Hematopoietic multipotent progenitor cell treated with erythropoietin and hydrocortisone succinate and interleukin-3 and kit ligand, for 8 days (in vitro differentiated cells): ENCODE measurements at places on chromosomes 11 and 22.

- no peak for DNase-seq
Observed at GRCh38 chr22:37333724-37334460, 51.6 kb downstream of the CYTH4 start.

DNA sequence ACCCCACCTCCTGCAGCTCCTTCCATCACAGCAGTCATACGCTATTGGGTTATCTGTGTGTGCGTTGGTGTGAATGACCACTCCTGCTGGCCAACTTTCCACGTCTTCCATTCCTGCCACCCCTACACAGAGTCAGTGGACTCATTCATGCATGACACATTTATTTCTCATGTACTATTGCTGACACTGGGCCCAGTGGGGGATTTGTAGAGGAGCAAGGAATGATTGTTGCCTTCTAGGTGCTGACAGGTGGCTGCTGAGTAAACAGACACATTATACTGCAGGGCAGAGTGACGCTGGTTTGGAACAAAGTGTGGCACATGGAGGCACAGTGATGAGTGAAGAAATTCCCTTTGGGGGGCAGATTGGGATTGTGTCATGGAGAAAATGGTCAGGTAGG lies 113.9 kb downstream of the CCDC81 start:
- no peak for DNase-seq

DNA sequence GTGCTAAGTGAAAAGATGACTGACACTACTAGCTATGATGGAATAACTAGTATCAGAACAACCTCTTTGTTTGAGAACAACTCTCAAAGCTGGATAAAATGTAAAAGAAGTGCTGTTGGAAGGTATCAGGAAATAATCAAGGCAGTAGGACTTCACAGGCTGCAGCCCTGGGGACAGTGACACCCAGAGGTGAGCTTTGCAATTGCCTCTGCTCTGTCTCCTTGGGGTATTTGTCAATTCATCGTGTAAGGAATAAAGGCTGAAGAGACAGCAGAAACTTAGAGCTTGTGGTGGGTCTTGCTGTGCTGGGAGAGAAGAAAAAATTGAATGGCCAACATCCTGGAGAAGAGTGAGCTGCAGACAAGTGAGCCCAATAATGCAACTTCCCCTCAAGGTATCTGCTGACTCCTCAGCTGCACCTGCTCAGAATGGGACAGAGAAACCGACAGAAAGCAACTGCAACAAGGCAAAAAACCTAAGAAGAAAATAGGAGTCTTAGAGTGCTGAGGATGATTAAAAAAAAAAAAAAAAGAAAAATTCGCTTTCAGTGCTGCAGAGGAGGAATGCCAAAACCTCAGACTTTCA lies 141.1 kb downstream of the RCN1 start:
- peak; percentile 39 for DNase-seq

- DNase-seq = peak; percentile 32
Observed at GRCh38 chr11:65615950-65616574, 486 bp downstream of the PCNX3 start.

GRCh38 chr22:50432131-50432876 lies 42.5 kb downstream of the SBF1 start:
- DNase-seq = no peak

DNA sequence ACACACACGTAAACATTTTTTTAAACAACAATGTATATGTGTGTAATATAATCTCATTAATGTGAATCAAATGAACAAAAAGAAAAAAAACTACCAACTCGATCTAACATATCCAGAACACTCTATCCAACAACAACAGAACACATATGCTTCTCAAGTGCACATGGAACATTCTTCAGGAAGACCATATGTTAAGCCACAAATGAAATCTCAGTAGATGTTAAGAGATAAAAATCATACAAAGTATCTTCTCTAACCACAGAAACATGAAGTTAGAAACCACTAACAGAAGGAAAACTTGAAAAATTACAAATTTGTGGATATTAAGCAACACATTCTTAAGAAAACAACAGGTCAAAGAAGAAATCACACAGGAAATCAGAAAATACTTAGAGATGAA lies 25.5 kb upstream of the TMEM45B start:
- DNase-seq = no peak

GRCh38 chr11:68379206-68379605 lies 66.8 kb downstream of the LRP5 start:
- no peak for DNase-seq

- DNase-seq = peak; percentile 68
Observed at GRCh38 chr22:31586137-31586920, 75.7 kb downstream of the PISD start.

DNA sequence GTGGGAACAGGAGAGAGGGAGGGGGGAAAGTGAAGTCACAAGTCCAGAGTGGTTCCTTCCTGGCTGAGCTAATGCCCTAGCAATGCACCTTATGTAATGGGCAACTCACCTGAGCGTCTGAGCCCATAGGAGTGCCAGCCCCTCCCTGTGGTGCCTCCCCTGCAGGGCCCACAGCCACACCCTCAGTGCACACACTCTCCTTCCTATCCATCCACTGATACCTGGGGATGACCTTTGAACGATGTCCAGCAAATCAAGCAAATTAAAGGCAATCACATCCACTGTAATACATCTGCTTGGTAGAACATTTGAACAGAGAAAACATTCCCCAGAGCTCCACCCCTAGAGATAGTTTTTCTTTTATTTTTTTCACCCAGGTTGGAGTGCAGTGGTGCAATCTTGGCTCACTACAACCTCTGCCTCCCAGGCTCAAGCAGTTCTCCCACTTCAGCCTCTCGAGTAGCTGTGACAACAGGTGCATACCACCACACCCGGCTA lies 19.6 kb upstream of the MICAL2 start:
- DNase-seq = no peak

GRCh38 chr22:30574997-30575671 lies 669 bp upstream of the GAL3ST1 start:
- DNase-seq = no peak

GRCh38 chr22:19036523-19037273 lies 85.5 kb downstream of the DGCR2 start:
- no peak for DNase-seq

- no peak for DNase-seq
Observed at GRCh38 chr11:37861671-37862070, 1263.6 kb upstream of the RAG2 start.

GRCh38 chr22:22703715-22704114 lies 59.3 kb downstream of the GGTLC2 start:
- DNase-seq = no peak

DNA sequence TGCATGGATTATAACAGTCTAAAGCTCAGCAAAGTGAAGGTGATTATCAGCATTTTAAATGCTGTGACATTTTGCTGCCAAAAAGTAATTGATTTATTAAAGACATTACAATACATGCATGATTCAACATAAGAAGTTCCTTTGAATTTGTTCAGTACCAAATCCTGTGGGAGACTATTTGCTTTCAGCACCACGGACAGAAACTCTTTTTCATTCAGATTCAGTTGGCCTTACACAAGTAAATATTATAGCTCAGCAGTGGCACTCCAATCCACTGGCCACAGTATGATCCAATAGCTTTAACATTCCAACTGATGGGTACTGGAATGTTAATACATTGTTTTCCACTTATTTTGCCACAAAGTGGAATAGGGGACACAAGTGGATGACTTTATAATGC lies 806.7 kb downstream of the NTM start:
- DNase-seq = peak; percentile 37

DNA sequence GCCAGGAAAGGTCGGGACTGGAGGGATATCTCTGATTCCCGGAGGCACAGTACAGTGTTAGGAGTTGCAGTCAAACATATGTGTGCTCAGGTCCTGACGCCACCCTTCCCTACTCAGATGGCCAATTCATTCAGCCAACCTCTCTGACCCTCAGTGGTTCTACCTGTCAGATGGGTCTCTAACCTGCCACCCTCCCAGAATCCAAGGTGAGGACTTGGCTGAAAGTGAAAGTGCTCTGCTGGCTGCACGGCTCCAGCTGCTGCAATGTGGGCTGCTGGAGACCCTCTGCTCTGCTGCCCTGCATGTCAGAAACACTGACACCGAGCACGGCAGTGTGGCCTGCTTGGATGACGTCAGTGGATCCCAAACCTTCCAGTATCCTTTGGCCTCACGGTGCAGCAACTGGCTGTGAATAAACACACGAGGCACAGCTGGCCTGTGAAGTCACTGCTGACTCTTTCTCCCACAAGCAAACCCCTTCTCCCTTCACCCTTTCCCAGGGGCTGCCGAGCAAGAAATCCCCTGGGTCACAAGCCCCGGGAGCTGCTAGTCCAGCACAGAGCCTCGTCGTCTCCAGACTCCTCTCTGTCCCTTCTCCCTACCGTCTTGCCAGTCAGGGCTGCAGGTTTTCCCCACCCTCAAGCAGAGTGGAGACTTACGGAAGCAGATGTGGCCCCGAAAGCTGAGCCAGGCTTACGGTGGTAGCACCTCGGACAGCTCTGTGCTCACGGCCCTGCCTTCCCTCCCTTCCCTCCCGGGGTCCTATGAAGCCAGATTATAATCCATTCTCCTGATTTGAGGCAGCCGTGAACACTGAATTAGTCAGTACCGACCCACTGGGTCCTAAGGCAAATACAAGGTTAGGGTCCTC lies 24.3 kb downstream of the KIAA0930 start:
- DNase-seq = no peak

DNA sequence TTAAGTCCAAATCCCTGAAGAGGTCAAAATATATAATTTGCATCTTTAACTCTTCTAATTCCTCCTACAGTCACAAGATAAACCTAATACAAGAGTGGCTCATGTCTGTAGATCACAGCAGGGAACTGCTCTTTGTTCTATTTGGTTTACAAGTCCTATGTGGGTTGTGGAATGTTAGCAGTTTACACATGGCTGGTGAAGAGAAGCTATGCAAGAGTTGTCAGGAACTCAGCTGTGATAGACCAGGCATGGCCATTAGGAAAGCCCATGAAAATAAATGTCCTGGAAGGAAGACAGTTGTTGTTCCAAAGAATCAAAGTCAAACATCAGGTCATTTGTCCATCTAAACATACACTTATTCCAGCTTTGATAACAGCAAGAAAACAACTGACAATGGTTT lies 312.4 kb upstream of the PITPNB start:
- DNase-seq = no peak

GRCh38 chr22:23608583-23608982 lies 23.5 kb downstream of the DRICH1 start:
- DNase-seq = no peak

GRCh38 chr22:30605449-30606110 lies 1.4 kb upstream of the TCN2 start:
- peak; percentile 82 for DNase-seq

DNA sequence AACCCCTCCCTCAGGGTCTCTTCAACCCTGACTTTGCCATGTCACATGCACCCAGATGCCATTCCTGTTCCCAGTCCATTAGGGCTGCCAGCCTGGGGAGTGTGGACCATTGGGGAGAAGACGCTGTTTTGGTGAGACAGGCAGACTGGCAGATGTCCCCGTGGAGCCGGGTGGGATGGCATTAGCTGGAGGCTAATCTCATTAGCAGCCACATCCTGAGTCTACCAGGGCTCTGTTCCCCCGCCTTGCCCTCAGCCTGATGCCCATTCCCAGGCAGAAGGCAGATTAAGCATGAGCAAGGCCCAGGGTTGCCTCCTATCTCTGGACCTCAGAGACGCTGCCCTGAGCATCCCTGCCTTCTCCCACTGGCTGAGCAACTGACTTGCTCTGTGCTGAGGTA lies 46.4 kb upstream of the ALX4 start:
- DNase-seq = no peak

- DNase-seq = no peak
Observed at GRCh38 chr11:9004183-9004926, 554 bp upstream of the NRIP3 start.

- DNase-seq = no peak
Observed at GRCh38 chr11:113942256-113942655, 32.7 kb upstream of the HTR3A start.
